ENCODE measurements at places on chromosomes 5 and 9. TPM values are rescaled to one million over a fixed set of nuclear protein-coding genes. Genes with fewer than 3 reads are reported as not detected.

Gene PCDHGA1
- 0.69 TPM for total RNA-seq

Gene BRINP1
- not detected for total RNA-seq

Gene CAVIN4
- 1.5 TPM for total RNA-seq

Gene ANKDD1B
- total RNA-seq, result not detected

Gene TMEM252
- not detected for total RNA-seq

Gene ELOVL7
- 7.0 TPM for total RNA-seq

- no peak for DNase-seq
Observed at GRCh38 chr5:94969174-94969573, 315.7 kb downstream of the MCTP1 start.

- DNase-seq, result no peak
Observed at GRCh38 chr9:10999646-11000045, 386.8 kb upstream of the PTPRD start.

GRCh38 chr9:105475302-105475701 is 27.5 kb downstream of the FSD1L start:
- DNase-seq, result no peak

DNA sequence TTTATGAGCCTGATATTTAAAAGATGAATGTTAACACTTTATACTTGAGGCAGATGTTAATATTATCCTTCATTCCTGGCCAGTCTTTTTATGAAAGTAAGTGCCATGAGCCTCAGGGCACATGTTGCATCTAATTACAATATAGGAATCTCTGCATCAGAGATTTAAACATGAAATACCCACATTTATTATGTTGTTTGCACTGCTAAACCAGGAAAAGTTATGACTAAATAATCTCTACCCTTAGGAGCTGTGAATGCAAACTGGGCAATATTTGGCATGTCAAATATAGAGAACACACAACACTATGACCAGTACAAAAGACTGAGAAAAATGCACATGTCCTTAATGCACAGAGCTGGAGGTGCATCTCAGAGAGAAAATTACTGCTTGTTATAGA is 526.1 kb upstream of the GRAMD2B start:
- DNase-seq, result no peak

DNA sequence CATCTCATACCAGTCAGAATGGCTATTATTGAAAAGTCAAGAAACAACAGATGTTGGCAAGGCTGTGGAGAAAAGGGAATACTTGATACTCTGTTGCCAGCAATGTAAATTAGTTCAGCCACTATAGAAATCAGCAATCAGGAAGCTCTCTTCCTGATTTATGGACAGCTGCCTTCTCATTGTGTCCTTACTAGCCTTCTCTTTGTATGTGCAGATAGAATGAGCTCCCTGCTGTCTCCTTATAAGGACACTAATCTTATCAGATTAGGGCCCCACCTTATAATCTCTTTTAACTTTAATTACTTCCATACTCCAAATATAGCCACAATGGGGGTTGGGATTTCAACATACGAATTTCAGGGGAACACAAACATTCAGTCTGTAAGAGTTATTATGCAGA is 38.0 kb downstream of the KCNV2 start:
- DNase-seq, result no peak

- DNase-seq, result no peak
Observed at GRCh38 chr9:104774831-104775573, 11.1 kb downstream of the NIPSNAP3B start.

DNA sequence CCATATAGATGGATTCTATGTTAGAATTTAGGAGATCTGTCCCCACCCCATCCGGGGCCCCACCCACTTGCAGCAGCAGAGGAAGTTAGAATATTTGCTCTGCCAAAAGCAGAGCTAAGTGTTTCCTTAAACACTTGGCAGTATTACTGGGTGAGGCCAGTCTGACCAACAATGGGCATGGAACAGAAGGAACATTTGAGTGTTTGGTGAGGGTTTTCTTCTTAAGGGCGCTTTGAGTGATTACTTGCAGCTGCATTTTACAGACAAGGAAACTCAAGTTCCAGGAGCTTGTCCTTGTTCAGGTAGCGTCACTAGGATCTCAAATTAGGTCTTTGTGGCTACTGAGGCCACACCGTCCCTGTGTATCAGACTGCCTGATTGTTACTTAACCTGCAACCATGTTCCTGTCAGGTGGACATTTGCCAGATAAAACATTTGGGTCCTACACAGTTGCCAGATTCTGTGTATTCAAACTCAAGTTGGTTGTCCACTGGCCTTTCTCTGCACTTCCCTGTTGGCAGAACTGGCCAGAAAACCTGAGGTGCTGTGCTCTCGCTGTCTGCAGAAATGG is 59.3 kb downstream of the SLC46A2 start:
- DNase-seq, result peak; percentile 81

DNA sequence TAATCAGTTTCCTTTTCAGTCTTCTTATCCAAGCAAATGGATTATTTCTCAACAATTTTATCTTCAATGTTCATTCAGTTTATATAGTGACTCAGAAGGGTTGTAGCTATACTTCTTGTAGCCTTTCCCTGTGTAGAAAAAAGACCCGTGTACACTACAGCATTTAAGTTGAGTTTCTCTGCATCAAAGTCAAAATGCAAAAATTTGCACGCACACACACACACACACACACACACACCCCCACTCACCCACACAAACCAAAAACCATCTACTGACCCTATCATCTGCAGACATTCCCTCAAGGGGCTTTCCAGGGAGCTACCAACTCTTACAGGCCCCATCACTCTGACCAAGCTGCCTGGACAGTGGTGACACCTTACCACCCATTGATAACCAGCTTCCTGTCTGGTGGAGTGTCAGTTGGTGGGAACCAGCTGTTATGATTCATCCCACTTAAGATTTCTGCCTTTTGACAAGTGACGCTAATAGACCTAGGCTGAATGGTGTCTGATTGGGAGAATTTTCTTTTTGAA is 12.2 kb upstream of the ELL2 start:
- no peak for DNase-seq
